Fibroblast of lung (primary cell): ENCODE measurements at places on chromosomes 13 and 19. TPM values are rescaled to one million over a fixed set of nuclear protein-coding genes. Genes with fewer than 3 reads are reported as not detected.

GRCh38 chr13:93058301-93058700 lies 168.3 kb upstream of the GPC6 start:
- no peak for DNase-seq

DNA sequence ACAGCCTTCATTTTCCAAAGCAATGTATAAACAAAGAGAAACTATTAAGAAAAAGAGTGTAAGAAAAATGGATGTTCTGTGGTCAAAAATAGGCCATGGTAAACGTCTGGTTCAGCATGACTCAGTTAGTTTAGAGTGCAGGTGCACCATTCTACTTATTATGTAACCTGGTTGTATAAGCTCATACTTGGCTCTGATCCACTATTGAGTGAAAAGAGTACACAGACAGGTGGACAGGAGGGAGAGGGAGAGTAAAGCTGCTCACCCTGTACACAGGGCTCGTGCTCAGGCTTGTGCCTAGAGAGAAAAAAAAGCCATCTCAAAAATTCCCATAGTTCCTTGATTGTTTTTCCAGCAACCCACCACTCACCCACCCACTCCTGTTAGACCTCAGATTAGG lies 85.8 kb upstream of the ZNF91 start:
- DNase-seq = no peak

TYROBP gene
- total RNA-seq = 0.26 TPM in 1 of 2 replicates, not detected in the other

PBX4 gene
- total RNA-seq = 1.5 and 1.7 TPM in 2 replicates

UBE2M gene
- 52.6 and 73.7 TPM in 2 replicates for total RNA-seq

DIRAS1 gene
- total RNA-seq = 11.3 and 19.0 TPM in 2 replicates

DNA sequence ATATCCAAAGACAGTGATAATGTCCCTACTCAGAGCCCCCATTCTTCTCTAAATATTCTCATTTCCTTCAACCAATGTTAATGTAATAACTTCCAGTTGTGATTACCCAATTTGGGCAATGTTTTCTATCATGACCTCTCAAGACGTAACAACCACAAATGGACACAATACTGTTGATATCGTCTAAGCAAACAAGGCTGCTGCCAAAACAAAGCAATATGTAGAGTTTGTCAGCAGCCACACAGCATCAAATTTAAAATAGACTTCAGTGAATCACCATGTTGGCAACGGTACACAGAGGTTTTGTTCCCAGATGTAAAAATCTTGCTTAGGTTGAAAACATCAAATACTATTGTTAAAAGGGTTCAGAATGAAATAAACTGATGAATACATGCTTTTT lies 205.1 kb downstream of the DACH1 start:
- peak; percentile 88 for DNase-seq

DAND5 gene
- not detected in 2 replicates for total RNA-seq

GRCh38 chr19:52566588-52566987 lies 3.5 kb upstream of the ZNF701 start:
- peak; percentile 55 for DNase-seq

- DNase-seq = no peak
These were observed 48.8 kb downstream of the ZFP14 start for GRCh38 chr19:36330216-36330615.

CD177 gene
- total RNA-seq = under 0.01 and 0.33 TPM in 2 replicates

DNA sequence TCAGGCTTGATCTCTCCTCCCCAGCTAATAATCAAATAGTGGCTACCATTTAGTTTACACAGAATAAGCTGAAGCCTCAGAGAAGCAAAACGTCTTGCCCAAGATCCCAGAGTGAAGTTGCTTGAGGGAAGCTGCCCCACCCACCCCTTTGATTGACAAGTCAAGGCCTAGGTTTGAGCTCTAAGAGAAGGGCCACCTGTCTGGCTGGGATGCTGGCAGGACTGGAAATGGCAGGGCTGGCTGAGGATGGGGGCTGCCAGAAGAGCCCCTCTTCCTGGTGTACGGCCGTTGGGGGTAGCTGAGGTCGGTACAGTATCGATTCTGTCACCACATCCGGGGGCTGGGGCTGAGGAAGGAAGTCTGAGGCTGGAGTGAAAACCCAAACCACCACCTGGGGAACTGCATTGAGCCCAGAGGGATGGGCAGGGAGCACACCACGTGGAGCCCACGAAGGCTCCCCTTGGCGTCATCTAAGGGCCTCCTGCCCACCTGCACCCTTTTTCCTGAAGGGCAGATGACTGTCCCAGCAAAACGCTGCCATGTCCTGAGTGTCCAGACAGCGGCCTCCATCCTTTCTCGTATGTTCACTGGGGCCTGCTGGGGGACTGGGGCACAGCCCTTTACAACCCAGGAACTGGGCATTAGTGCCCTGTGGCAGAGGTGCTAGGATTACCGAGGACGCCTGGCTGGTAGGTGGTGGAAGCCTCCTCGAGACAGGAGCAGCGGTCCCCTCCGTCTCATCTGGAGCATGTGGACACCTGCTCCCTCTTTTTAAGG lies 1.4 kb upstream of the PRKD2 start:
- no peak for DNase-seq

DNA sequence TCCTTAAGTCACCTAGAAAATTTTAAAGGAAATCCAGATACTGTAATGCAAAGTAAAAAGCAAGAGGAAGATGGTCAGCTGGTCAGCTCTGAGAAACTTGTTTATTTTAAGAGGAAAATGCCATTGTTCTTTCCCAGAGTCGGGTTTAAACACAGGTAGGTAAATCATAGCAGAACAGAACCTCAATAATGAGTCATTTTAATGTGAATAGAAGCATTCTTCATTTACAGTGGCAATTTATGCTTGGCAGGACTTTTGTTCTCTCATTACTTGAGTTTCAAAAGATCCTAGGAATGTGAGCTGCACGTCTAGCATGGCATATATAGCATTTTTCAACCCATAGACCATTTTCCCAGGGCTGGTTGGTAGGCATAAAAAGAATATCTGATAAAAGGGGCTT lies 132.3 kb downstream of the LIG4 start:
- DNase-seq = peak; percentile 62

- no peak for DNase-seq
These were observed 4.4 kb downstream of the GAS6 start for GRCh38 chr13:113859311-113860050.

GRCh38 chr13:26707122-26708006 lies 53.2 kb downstream of the GPR12 start:
- peak; percentile 34 for DNase-seq

IRF2BP1 gene
- total RNA-seq = 22.9 and 23.1 TPM in 2 replicates

SIGLEC11 gene
- not detected in 2 replicates for total RNA-seq
